Sciatic nerve (tissue), 2 donors: ENCODE measurements at places on chromosomes 3 and 15. TPM values are rescaled to one million over a fixed set of nuclear protein-coding genes. Genes with fewer than 3 reads are reported as not detected.
A peak's percentile ranks its signal among the peaks of the same experiment; 100 is the strongest.

DNA sequence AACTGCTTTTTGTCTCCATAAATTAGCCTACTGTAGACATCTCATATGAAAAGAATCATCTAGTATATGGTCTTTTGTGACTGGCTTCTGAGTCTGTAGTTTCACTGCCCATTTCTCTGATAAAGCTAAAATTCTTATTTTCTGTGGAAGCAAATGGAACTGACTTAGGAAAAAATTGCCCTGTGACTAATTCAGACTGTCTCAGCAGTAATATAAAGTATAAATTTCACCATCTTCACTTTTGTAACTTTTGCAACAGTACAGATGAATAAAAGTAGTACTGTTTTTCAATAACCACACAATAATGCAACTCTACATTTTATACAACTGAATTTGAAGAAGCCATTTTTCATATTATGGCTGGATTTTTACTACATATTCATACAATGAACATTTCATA, 104.1 kb downstream of the TBC1D5 start:
- no peak for DNase-seq

GRCh38 chr3:128256131-128256530, 102.8 kb downstream of the EEFSEC start:
- DNase-seq: no peak

GRCh38 chr3:184811034-184811433, 932 bp upstream of the VPS8 start:
- no peak for DNase-seq

DNA sequence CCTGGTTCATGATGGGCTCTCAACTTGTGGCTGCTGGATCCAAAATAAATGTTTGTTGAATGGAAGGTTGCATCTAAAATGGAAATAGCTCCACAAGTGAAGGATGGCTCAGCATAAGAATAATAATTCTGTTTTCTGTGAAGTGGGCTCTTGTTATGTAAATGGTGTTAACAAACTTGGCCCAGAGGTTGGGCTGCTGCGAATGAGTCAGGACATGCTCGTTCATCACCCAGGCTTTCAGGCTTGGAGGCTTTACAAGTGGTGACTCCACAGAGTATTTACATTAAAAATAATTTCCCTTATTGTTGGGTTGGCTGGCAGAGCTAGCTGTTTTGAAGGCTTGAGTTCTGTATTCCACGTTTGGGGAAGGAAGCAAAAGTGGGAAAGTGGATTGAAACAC, 60.5 kb downstream of the ITGB5 start:
- peak; percentile 53 for DNase-seq

GRCh38 chr3:66047311-66048050, 8.8 kb upstream of the MAGI1 start:
- DNase-seq: no peak

- no peak for DNase-seq
Measured at GRCh38 chr3:123150449-123151215, 51.1 kb upstream of the SEC22A start.

DNA sequence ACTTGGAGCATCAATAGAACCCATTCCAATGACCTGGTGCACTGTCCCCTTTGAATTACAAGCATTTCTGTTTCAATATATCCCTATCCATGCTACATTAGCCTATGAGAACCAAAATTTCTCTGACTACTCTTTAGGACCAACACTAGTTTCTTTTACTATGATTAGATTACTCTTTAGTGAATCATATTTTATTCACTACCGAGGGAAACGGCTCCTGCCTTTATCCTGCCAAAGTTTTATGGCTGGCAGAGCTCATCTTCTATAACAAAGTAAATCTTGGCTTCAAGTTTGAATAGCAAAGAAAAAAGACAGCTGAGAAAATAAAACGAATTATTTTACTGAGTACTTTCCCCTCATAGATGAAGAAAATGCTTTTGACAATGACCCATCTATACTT, 120.9 kb downstream of the SLC9A9 start:
- DNase-seq: no peak

DNA sequence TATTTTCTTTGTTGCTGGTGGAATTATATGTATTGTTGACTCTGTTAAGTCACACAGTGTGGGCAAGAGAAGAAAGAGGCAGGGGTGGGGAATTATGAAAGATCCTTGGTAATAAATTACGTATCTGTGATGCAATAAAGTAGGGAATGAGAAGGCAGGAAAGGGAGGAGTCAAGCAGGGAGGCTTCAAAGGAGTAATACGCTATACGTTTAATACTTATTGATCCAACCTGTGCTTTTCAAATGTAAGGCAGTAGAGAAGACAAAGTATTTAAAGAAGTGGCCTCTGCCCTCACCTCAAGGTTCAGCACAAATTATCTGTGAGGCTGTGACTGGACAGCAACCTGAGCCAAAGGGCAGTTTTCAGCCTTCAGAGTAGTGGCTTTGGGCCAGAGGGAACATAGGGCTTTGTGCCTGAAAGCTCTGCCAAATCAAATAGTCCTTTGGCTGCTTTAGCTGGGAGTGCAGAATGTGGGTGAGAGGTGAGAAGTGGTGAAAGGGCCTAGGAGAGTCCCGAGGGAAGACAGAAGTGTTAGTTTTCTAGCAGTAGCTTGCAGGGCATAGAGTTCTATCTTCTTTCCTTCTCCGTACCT, 1.2 kb upstream of the PLIN1 start:
- peak; percentile 71 for DNase-seq

DNA sequence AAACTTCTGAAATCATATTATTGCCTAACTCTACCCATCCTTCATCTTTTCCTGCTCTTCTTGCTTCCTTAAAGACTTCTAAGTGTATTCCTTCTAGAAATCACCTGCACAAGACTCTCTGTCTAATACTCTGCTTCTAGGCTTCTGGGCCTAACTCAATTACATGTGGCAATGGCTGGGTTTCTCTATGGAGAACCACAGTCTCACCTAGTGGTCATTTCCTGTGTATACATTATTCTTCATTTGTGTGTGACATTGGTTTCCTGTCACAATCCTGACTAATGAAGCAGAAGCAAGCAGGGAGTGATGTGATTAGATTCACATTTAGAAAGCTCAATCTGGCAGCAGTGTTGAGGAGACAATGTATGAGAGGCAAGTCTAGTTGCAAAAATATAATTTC, 16.9 kb upstream of the CLDN1 start:
- no peak for DNase-seq

- no peak for DNase-seq
Measured at GRCh38 chr3:52704611-52705437, 767 bp downstream of the GLT8D1 start.

DNA sequence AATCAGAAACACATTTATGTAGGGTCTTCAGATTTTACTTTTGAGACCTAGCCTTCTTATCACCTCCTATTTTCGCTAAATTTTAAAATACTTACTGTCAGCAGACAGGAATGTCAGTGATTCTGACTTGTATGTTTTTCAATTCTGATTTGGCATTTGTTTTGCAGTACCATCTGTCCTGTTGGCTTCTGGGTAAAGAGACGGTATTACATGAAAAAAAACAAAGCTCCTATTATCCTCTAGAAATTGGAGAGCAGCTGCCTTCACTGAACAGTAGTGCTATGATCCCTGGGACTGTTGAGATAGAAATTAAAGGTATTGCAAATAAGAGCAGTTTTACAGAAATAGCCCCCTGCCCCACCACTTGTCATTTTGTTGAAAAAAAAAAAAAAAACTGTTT, 8.4 kb downstream of the ARMC8 start:
- DNase-seq: no peak

GRCh38 chr15:74396445-74397238, 29.2 kb upstream of the CYP11A1 start:
- DNase-seq: no peak

DNA sequence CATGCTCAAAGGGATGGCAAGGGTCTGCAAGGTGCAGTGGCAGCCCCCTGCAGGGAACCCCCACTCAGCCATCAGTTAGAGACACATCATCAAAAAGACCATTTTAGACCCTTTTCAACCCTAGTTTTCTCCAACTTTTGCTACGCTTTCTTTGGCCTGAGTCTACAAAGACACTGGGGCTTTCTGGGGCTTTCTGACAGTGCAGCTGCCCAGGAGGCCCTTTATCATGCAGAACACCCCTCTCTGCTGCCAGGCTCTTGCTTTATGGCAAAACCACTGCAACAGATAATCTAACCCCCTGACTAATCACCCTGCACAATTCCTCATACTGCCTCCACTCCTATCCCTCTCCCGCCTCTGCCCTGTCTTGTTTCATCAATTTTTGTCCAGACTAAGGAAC, 2.4 kb downstream of the NMNAT3 start:
- DNase-seq: no peak

DNA sequence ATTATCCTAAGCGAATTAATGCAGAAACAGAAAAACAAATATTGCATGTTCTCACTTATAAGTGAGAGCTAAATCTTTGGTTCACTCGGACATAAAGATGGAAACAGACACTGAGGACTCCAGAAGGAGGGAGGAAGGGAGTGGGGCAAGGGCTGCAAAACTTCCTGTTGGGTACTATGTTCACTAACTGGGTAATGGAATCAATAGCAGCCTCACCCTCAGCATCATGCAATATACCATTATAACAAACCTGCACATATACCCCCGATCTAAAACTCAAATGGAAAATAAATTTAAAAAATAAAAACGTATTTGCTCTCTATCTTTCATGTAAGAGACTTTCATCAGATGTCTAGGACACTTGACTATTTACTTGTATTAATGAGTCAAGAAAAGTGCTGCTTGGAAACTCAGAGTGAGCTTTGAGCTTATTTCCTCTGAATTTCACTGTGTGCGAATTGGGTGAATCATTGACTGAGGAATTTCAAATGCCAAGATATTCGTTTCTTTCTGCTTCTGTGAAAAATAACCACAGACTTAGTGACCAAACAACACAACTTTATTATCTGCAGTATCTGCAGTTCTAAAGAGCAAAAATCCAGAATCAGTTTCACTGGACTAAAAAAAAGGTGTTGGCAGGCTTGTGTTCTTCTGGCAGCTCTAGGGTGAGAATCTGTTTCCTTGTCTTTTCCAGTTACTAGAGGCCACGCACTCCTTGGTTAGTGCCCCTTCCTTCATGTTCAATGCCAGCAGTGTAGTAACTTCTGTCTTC, 18.4 kb downstream of the TM4SF18 start:
- no peak for DNase-seq

GRCh38 chr15:85688711-85689110, 106.0 kb downstream of the KLHL25 start:
- no peak for DNase-seq

Gene AADACL2
- total RNA-seq: not detected

Gene ADAMTSL3
- 39.1 TPM for total RNA-seq

Gene GREM1
- total RNA-seq: 4.6 TPM

Gene AZI2
- 80.7 TPM for total RNA-seq

Gene IMPG2
- total RNA-seq: 0.22 TPM

Gene ERC2
- total RNA-seq: 1.7 TPM

Gene GOLGA8O
- total RNA-seq: 9.9 TPM

Gene MESP1
- 2.1 TPM for total RNA-seq

Gene GOLGA8N
- 35.0 TPM for total RNA-seq

Gene LCMT2
- total RNA-seq: 6.9 TPM

Gene DLL4
- total RNA-seq: 33.3 TPM

Gene WHAMM
- 14.2 TPM for total RNA-seq

Gene SPINT1
- total RNA-seq: 4.0 TPM
